8988T (cell line): ENCODE measurements at places on chromosomes 5 and 9.

GRCh38 chr9:130239363-130239695 is 26.2 kb upstream of the HMCN2 start:
- no peak for DNase-seq

GRCh38 chr5:52648726-52649125 is 139.0 kb upstream of the ITGA1 start:
- no peak for DNase-seq

DNA sequence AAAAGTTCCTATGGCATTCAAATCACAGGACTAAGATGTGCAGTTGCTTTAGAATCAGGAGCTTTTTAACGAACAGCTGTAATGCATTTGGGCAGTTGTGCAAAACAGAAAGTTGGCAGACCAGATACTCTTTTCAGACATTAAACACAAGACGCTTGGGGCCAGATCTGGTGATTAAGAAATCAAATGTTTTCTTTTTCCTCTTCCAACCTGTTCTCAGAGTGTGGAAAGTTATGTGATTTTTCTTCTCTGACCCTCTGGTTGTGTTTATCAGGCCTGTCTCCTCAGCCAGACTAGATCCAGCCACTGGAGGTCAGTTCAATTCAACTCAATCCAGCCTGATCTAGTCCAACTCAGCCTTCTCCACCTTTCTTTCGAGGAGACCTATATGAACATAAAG is 298.5 kb upstream of the PCSK5 start:
- no peak for DNase-seq

DNA sequence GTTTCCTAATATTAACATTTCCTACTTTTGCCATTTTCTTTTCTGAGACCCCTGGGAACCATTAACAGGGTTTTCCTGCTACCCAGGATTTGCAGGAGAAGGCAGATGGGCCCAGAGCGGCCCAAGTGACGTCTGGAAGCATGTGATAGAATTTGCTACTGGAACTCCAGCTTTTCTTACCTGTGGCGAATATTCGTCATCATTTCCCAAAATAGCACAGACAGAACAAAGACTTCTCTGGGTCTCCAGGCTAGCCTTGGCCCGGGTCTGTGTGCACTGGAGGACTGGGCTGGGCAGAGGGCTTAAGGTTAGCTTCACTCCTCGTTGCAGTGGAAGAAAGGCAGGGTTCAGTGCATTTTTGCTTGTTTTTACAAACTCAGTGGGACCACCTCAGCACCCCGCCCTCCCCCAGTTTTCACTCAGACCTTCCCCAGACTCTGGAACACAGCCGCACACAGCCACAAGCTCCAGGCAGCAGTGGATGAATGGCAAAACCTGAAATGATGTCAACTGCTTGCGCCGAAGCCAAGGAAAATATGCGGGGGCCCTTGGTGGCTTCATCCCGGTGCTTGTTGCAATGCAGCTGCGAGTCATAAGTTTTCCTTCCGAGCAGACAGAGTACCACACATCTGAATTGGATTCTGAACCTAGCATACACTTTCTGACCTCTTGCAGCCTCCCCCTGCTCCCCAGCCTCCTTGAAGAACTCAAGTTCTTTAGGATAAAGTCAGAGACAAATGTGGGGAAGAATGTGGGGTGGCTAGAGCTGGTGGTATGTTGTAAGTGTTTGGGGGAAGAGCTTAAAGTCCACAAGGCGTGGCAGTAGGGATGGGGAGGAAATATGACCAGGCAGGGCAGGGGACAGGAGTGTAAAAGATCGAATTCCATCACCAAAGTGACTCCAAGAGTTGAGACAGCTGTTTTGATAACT is 586.0 kb downstream of the CCDC171 start:
- no peak for DNase-seq

DNA sequence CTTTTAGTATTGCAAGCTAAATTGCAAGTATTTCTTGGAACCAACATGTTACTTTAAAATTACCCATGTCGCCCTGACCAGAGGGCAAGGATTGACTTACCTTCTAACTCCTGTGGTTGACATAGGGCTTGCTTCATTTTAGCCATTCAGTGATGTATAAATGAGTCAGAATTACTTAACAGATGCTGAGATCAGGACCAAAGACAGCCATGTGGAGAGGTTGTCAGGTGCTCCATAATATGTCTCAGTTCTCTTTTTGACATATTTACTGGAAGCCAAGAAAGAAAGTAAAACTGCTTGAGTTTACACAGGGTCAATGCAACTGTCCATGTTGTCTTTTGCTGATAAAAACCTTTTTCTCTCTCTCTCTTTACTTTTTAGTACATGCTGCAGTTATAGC is 33.2 kb downstream of the F2RL2 start:
- no peak for DNase-seq

GRCh38 chr9:137446851-137447471 is 5.8 kb upstream of the ENTPD8 start:
- no peak for DNase-seq
